Lung (tissue), 17 donors: ENCODE measurements at places on chromosomes 1 and 21.
A peak's percentile ranks its signal among the peaks of the same experiment; 100 is the strongest.

GRCh38 chr1:12629511-12629956 is 11.5 kb upstream of the DHRS3 start:
- DNase-seq, result no peak

DNA sequence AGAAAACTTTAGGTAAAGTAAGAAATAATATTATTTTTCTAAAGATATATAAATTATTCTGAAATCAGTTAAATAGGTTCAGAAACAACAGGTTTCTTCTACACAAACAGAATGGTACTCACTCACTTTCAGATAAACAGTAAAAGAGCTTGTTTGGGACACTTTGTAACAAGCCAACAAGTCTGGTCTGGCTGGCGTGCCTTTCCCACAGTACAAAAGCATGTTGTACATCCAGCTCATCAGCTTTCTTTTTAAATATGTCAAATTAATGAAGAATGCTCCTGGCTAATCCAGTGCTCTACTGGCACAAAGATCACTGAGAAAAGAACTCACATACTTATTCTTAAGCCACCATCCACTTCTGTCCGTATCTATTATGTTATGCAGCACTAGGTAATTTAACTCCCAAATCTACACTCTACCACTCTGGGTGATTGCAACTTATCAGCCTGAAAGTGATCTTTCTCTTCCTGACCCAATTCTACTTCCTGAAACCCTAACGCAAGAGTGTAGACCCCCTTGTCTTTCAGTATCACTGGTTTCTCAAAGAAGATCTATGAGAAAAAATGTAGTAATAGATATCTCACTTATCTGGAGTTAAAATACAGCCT is 32.6 kb downstream of the TRIT1 start:
- DNase-seq, result no peak

DNA sequence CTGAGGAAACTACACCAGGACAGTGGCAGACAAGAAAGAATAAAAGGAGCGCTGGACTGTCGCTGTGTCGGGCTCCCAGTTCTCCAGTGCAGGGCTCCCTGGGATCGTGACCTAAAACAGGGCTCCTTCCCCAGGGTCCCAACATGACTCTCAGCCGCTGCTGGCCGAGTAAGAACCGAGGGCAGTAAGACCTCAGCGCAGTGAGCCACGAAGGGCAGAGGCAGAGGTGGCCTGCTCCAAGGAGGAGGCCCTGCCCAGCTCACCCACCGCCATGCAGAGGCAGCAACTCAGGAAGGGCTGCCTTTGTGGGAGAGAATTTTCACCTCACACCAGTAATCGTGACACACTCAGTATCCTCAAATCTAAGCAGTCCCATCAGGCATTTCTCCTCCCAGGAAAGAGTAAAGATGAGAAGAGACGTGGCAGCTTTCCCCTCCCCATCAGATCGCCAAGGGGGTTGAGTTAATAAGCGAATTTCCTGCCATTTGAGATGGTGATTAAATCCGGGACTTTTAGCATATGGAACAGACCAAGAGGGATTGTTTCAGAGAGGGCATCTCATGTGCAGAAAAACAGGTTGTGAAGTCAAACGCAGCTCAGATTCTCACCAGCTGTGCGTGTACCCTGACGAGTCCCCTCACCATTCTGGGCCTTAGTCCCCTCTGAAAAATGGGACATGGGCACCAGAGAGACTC is 19.8 kb upstream of the ARTN start:
- DNase-seq, result no peak

DNA sequence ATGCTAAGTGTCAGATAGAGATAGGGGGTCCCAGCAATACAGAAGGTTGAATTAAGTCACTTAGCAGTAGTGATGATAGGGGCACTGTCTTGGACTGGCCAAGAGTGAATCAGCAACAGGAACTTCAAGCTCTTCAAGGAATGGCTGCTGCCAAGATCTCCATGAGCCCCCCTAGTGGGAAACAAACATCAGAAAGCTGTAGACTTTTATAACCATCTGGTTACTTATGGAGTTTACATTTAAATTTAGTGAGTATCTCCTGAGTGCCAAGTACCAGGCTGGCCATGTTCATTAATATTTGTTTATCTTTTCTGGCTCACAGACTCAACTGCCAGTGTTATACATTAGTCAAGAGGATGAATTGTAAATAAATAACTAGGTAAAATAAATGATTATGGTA is 327.3 kb downstream of the TTLL7 start:
- no peak for DNase-seq

- no peak for DNase-seq
Observed at GRCh38 chr21:25550352-25551120, 56.7 kb downstream of the MRPL39 start.

GRCh38 chr1:15220825-15221431 is 26.1 kb upstream of the FHAD1 start:
- DNase-seq, result no peak

DNA sequence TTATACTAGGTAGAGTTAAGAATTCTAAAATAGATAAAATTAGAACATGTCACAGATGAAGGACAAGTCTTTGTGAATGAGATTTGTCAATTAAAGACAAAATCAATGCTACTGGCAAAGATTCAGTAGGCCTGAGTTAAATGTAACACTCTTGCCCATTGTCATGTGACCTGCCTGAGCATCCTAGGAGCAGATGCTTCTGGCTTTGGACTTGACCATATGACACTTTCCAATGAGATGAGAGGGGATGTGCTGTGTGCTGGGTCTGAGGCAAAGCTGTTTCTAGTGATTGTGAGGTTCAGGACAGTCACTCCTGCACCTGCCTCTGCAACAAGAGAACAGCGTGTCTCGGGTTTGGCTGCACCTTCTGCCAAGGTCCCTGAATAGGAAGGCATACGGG is 144.9 kb downstream of the HIVEP3 start:
- no peak for DNase-seq

DNA sequence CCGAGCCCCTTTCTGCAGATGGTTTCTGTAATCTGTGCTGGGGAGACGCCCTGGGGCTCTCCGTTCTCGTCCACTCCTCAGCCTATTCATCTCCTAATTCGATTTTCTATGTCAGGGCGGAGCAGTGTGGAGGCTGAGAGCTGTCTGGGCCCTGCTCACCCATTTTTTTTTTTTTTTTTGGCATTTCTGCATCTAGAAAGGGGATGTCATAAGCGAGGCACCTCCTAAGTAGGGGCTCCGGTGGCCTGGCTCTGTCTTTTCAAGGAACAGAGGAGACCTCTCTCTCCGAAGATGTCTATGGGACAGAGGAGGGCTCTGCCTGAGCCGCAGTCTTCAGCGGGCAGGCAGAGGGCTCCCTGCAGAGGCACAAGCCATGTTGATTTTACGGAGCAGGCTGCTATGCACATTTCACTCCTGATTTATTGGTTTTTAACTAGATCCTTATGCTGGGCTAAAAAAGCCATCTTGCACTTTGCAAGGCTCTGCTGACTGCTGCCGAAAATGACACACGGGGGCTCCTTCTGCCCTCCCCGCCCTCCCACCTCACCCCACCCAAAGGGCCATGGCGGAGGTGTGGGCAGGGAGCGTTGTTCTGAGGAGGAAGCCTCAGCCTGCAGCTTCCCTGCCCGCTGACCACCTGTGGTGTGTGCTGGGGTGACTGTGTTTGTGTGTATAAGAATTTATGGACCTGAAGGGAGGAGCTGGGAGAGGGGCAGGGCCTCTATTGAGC is 71.0 kb downstream of the FOXD2 start:
- peak; percentile 60 for DNase-seq

DNA sequence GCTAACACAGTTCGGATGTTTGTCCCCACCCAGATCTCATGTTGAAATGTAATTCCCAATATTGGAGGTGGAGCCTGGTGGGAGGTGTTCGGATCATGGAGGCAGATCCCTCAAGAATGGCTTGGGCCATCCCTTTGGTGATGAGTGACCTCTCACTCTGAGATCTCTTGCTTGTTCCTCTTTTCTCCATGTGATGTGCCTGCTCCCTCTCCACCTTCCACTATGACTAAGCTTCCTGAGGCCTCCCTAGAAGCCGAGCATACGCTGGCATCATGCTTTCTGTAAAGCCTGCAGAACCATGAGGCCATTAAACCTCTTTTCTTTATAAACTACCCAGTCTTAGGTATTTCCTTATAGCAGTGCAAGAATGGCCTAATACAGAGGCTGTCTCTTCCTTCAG is 8.1 kb upstream of the PLA2G5 start:
- no peak for DNase-seq

DNA sequence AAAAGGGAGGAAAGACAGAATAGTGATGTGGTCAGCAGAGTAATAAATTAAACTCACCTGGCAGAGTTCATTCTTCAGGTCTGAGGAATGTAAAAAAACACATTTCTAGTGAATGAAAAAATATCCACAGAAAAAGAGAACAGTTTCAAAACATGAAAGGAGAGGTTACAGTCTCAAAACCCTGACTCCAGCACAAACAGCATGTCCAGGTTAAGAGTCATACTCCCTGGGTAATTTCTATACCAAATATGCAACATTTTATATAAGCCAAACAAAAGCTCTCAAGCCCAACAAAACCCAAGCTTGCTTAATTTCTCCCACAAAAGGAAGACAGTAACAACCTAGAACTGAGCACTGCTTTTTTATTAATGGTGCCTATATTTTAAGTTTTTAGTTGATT is 173.0 kb downstream of the NTMT2 start:
- no peak for DNase-seq

GRCh38 chr1:149979972-149980540 is 30.5 kb downstream of the OTUD7B start:
- DNase-seq, result no peak

GRCh38 chr1:42886800-42887199 is 40.4 kb downstream of the ZNF691 start:
- peak; percentile 26 for DNase-seq

DNA sequence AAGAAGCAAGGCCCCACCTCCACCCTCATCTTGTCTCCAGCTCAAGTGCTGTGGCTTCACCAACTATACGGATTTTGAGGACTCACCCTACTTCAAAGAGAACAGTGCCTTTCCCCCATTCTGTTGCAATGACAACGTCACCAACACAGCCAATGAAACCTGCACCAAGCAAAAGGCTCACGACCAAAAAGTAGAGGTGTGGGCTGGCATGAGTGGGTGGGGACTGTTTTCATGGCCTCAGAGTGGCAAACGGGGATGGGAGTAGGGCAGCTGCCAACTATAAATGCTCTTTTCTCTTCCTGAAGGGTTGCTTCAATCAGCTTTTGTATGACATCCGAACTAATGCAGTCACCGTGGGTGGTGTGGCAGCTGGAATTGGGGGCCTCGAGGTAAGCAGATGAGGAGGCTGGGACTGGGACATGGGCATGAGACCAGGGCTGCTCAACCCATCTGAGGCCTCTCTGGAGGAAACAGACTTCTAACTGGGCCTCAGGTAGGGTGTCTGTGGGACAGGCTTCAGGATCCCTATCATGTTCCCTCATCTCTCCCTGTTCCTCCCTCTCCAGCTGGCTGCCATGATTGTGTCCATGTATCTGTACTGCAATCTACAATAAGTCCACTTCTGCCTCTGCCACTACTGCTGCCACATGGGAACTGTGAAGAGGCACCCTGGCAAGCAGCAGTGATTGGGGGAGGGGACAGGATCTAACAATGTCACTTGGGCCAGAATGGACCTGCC is 8.8 kb upstream of the P3R3URF start:
- no peak for DNase-seq

GRCh38 chr1:28417926-28418637 is 48.5 kb downstream of the PHACTR4 start:
- DNase-seq, result no peak

DNA sequence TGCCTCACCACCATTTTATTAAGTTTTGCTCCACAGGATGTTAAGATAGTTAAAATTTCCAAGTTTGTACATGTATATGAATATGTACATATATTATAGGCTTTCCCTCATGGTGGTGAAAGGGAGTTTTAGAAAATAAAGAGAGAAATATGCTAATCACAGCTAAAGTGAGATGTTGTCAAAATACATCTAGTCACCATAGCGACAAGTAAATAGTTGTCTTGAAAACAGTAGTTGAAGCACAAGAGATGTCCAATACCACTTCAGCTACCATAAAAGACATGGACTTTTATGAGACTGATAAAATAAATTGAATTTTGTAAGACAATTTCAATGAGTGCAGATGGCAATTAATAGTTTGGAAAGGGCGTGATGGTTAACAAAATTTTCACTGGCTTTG is 1600.0 kb downstream of the BRINP3 start:
- DNase-seq, result peak; percentile 3

GRCh38 chr1:201538612-201539551 is at the start of gene NAV1:
TSS of gene NAV1 (plus strand) at chr1:201539127. CDS start at chr1:201622885, 83,758 bp downstream.
- DNase-seq, result peak; percentile 84

DNA sequence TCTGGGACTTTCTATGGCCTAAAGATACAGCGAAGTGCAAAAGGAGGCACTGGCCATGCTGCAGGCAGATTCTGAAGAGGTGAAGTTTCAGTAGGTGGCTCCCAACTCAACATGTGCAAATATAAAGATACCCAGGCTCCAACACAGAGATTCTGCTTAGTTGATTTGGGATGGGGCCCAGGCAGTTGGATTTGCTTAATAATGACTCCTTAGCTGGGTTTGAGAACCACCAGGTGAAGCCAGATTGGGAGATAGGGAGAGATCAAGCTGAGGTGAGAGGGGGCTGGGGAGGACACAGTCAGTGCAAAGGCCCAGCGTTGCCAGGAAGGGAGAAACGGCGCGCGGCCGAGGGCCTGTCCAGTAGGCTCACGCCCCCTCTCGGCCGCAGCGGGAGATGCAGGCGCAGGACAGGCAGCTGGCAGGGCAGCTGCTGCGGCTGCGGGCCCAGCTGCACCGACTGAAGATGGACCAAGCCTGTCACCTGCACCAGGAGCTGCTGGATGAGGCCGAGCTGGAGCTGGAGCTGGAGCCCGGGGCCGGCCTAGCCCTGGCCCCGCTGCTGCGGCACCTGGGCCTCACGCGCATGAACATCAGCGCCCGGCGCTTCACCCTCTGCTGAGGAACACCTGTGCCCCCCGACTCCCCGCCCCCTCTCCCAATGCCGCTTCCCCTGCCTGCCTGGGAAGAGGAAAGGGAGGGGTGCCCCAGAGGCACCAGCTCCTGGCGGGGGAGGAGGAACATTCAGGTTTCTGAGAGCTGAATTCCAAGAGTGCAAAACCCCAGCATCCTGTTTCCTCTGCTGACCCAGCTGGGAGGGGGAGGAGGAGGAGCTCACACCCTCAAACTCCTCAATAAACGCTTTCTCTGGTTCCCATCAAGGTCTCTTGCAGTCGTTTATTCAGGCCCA is 1.2 kb downstream of the FAM167B start:
- peak; percentile 67 for DNase-seq

DNA sequence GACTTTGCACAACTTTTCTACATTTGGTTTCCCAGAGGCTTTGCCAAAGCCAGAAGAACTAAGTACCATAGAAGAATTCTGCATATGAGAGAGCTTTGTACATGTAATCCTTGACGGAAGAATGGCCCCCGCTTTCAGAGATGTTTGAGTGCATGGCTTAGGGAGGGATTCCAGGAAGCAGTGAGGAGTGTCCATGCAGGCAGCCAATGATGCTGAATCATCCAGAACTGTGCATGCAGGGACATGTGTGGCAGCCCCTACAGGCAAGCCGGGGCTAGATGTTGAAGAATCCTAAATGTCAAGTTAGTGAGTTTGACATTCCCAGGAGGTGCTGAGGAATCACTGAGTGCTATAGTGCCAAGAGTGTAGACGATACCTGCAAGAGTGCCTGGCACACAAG is 9.9 kb upstream of the HAO2 start:
- DNase-seq, result peak; percentile 23

DNA sequence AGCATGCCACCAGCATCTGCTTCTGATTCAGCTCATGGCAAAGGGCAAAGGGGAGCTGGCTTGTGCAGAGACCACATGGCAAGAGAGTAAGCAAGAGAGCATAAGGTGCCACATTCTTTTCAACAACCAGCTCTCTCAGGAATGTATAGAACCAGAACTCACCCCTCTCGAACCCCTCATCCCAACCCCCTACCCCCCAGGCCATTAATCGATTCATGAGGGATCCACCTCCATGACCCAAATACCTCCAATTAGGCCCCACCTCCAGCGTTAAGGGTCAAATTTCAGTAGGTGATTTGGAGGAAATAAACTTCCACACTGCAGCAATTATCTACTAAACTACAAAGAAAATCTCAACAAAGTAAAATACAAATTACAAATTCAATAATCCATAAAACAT is 32.2 kb upstream of the LRRC7 start:
- DNase-seq, result no peak
